ENCODE measurements at places on chromosomes 5 and 9. TPM values are rescaled to one million over a fixed set of nuclear protein-coding genes. Genes with fewer than 3 reads are reported as not detected.

DNA sequence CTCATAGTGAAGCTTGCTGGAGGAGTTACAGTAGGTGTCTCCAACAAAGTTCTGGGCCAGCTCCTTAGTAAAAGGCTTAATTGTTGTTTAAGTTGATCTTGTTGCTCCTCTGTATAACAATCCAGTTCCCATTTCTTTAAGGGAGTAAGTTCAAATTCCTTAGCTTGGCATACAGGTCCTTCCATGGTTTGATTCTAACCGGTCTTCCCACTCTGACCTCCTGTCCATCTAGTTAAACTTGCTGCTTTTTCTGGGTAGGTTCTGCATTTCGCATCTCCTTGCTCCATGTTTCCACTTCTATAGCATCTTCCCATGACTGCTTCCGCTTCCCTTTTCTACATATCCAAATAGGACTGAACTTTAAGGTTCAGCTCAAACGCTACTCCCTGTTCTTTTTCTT, 95.5 kb downstream of the ARHGAP26 start:
- no peaks in the 10 kb centered on the region for H3K36me3 ChIP-seq
- H3K4me3 ChIP-seq = no peak overlapping the region
- H3K27ac ChIP-seq = no peak overlapping the region
- no peaks in the 10 kb centered on the region for H3K27me3 ChIP-seq

Gene DBH
- not detected for polyA plus RNA-seq

DNA sequence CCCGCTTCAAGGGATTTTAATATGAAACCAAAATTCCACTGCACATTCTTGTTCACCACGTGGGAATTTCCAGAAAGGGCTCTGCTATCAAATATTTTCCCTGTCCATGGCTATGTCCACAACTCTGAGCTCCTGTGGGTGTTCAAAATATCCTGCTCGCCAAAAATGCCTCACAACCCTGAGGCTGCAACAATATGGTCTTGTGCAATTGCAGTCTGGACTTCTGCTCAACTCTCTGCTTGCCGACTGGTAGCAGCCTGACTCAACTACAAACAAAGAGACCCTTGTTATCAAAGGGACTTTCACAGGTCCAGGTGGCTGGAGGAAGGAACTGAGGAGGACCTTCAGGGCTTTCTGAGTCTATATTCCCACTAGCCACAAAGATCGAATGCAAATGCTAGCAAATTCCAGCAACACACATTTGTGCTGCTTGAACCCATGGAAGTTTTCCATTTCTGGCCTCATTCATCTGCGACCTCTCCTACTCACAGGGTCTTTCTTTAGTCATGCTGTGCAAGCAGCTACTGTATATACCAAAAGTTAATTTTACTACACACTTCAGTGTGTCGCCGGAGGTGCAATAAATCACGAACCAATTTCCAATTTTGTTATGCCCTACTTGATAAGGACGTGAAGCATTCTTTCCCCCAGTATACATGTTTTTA, 169.2 kb upstream of the SLC30A5 start:
- no peaks in the 10 kb centered on the region for H3K4me1 ChIP-seq
- H3K36me3 ChIP-seq = no peaks in the 10 kb centered on the region
- no peaks in the 10 kb centered on the region for H3K27me3 ChIP-seq

Gene C5orf34
- polyA plus RNA-seq = 11.8 TPM

GRCh38 chr9:110255034-110255462, 1.3 kb downstream of the TXN start:
- H3K27ac ChIP-seq = peak overlapping the region; percentile 91
- no peak for DNase-seq
- no peaks in the 10 kb centered on the region for H3K27me3 ChIP-seq
- peak overlapping the region; percentile 92 for H3K4me3 ChIP-seq

DNA sequence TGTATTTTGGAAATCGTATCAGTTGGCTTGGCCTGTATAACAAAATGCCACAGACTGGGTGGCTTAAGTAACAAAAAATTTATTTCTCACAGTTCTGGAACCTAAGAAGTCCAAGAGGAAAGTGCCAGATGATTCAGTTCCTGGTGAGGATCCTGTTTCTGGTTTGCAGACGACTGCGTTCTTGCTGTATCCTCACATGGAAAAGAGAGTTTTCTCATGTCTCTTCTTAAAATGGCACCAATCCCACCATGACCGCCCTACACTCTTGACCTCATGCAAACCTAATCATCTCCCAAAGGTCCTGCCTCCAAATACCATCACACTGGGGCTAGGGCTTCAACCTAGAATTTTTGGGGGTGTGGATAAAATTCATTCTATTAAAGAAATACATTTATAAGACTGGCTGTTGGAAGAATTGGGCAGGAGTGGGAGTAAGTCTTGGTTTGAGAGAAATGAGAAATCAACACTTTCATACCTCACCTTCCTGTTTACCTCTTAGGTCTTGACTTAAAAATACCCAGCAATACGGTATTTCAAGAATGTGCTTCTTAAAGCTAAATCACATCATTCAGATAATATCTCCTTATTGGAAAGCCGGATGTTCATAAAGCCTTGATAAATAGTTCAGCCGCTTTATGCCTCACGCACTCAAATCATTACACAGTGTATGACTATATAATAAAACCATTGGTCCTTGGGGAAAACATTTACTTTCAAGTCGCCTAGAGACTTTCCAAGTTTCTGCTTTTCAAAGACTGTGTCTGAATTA, 28.7 kb downstream of the PTTG1 start:
- peak overlapping the region; percentile 70 for H3K27ac ChIP-seq
- peaks cover 44% of the 10 kb centered on the region for H3K4me1 ChIP-seq
- no peak overlapping the region for H3K4me3 ChIP-seq
- no peaks in the 10 kb centered on the region for H3K27me3 ChIP-seq
- DNase-seq = no peak
- H3K36me3 ChIP-seq = no peaks in the 10 kb centered on the region

GRCh38 chr5:116365006-116365496, 209.6 kb downstream of the SEMA6A start:
- 0 out of 2 replicates have a peak overlapping the region, but pooled peaks have one; percentile 35 for H3K27ac ChIP-seq
- no peak overlapping the region for H3K4me3 ChIP-seq
- no peaks in the 10 kb centered on the region for H3K27me3 ChIP-seq
- peak; percentile 89 for DNase-seq
- peaks cover 18% of the 10 kb centered on the region for H3K4me1 ChIP-seq
- H3K36me3 ChIP-seq = no peaks in the 10 kb centered on the region

Gene MUSK
- 0.09 TPM for polyA plus RNA-seq

Gene SLC6A3
- polyA plus RNA-seq = not detected

Gene RGS3
- 24.5 TPM for polyA plus RNA-seq

Gene EGFLAM
- polyA plus RNA-seq = not detected

- no peak overlapping the region for H3K27ac ChIP-seq
- H3K36me3 ChIP-seq = no peaks in the 10 kb centered on the region
- DNase-seq = no peak
- no peaks in the 10 kb centered on the region for H3K4me1 ChIP-seq
- H3K4me3 ChIP-seq = no peak overlapping the region
These were observed 393.5 kb downstream of the BRINP1 start for GRCh38 chr9:118975736-118976135.

GRCh38 chr5:88954511-88954910, 71.5 kb upstream of the MEF2C start:
- no peaks in the 10 kb centered on the region for H3K36me3 ChIP-seq
- peaks cover 14% of the 10 kb centered on the region for H3K4me1 ChIP-seq
- no peaks in the 10 kb centered on the region for H3K27me3 ChIP-seq
- no peak overlapping the region for H3K4me3 ChIP-seq
- DNase-seq = no peak

GRCh38 chr5:115320515-115320914, 24.1 kb upstream of the CCDC112 start:
- H3K4me1 ChIP-seq = no peaks in the 10 kb centered on the region
- no peaks in the 10 kb centered on the region for H3K27me3 ChIP-seq
- DNase-seq = no peak
- no peak overlapping the region for H3K27ac ChIP-seq

- H3K27me3 ChIP-seq = no peaks in the 10 kb centered on the region
- DNase-seq = no peak
- peaks cover 24% of the 10 kb centered on the region for H3K4me1 ChIP-seq
- H3K4me3 ChIP-seq = peak overlapping the region; percentile 95
- peak overlapping the region; percentile 83 for H3K27ac ChIP-seq
- H3K36me3 ChIP-seq = no peaks in the 10 kb centered on the region
These were observed 544 bp downstream of the FNBP1 start for GRCh38 chr9:130042406-130042884.

- H3K4me3 ChIP-seq = no peak overlapping the region
- DNase-seq = no peak
- H3K27ac ChIP-seq = no peak overlapping the region
- H3K4me1 ChIP-seq = no peaks in the 10 kb centered on the region
These were observed 138.8 kb downstream of the ROR2 start for GRCh38 chr9:91811024-91811909.

DNA sequence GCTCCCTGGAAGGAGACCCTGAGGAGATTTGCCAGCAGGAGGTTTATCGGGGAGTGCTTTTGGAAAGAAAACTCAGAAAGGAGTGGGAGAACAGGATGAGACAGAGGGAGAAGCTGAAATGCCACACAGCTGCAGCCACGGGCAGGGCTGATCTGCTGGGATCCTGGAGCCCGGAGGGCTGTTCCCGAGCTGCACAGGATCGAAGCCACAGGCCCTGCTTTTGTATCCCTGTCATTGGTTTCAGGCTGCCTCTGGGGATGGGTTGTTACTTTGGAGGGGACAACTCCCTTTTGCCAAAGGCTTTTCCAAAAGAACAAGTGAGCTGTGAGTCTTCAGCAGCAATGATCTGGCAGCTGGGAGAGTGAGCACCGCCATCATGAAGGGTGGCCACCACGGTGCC, 152.5 kb upstream of the PTCH1 start:
- H3K27ac ChIP-seq = no peak overlapping the region
- no peak overlapping the region for H3K4me3 ChIP-seq
- no peaks in the 10 kb centered on the region for H3K36me3 ChIP-seq
- H3K4me1 ChIP-seq = no peaks in the 10 kb centered on the region
- no peak for DNase-seq

- no peaks in the 10 kb centered on the region for H3K4me1 ChIP-seq
- H3K4me3 ChIP-seq = no peak overlapping the region
- no peak for DNase-seq
- no peaks in the 10 kb centered on the region for H3K27me3 ChIP-seq
These were observed 625.5 kb upstream of the RORB start for GRCh38 chr9:73871636-73872035.

DNA sequence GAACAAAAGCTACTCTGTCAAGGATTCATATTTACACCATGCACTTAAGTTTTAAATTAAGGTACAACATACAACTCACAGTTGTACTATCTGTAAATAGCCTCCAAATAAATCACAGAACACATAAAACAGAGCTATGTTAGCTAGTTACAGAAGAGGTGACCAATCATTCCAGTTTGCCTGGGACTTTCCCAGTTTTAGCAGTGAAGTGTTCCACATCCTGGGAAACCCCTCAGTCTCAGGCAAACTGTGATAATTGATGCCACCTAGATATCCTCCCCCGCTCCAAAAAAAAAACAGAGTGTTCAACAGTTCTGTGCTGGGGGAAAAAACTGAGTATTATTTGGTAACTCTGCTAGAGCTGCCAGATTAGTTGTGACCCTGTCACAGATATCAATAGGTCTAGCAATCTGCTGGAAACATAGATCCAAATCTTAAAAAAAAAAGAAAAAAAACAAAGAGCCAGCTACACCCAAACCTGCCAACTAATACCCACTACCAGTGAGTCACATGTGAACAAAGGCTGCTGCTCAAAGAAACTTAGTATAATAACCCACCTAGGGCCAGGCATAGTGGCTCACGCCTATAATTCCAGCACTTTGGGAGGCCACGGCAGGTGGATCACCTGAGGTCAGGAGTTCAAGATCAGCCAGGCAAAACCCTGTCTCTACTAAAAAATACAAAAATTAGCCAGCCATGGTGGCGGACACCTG, 5.7 kb downstream of the TBCA start:
- H3K36me3 ChIP-seq = peaks cover 11% of the 10 kb centered on the region
- H3K4me3 ChIP-seq = peak overlapping the region; percentile 3
- H3K27ac ChIP-seq = no peak overlapping the region
- no peaks in the 10 kb centered on the region for H3K27me3 ChIP-seq
- no peak for DNase-seq

GRCh38 chr5:112551419-112552032, 132.4 kb upstream of the EPB41L4A start:
- no peaks in the 10 kb centered on the region for H3K27me3 ChIP-seq
- H3K36me3 ChIP-seq = no peaks in the 10 kb centered on the region
- H3K4me3 ChIP-seq = no peak overlapping the region
- no peaks in the 10 kb centered on the region for H3K4me1 ChIP-seq

- no peak for DNase-seq
- peaks cover 5% of the 10 kb centered on the region for H3K4me1 ChIP-seq
- no peak overlapping the region for H3K27ac ChIP-seq
- H3K4me3 ChIP-seq = no peak overlapping the region
- no peaks in the 10 kb centered on the region for H3K36me3 ChIP-seq
These were observed 2.5 kb upstream of the MED27 start for GRCh38 chr9:132082188-132082587.

GRCh38 chr9:106111039-106111730, 416.8 kb downstream of the TMEM38B start:
- no peak overlapping the region for H3K27ac ChIP-seq
- no peaks in the 10 kb centered on the region for H3K36me3 ChIP-seq

- no peaks in the 10 kb centered on the region for H3K4me1 ChIP-seq
- DNase-seq = no peak
- no peak overlapping the region for H3K27ac ChIP-seq
- no peak overlapping the region for H3K4me3 ChIP-seq
- peaks cover 2% of the 10 kb centered on the region for H3K27me3 ChIP-seq
- H3K36me3 ChIP-seq = no peaks in the 10 kb centered on the region
These were observed 44.6 kb downstream of the PLPPR1 start for GRCh38 chr9:101073122-101073521.

GRCh38 chr5:65969539-65970393, 43.4 kb downstream of the ERBIN start:
- no peak for DNase-seq
- peaks cover 10% of the 10 kb centered on the region for H3K4me1 ChIP-seq
- no peaks in the 10 kb centered on the region for H3K27me3 ChIP-seq
- 0 out of 2 replicates have a peak, but pooled peaks cover 2% of the 10 kb centered on the region for H3K36me3 ChIP-seq
- H3K4me3 ChIP-seq = peak overlapping the region; percentile 46

Gene GCNT4
- not detected for polyA plus RNA-seq

Gene IFNA10
- polyA plus RNA-seq = not detected

Gene APBB3
- 11.2 TPM for polyA plus RNA-seq

All from GM12878 (cell line).